Left renal pelvis (tissue), 4 donors: ENCODE measurements at places on chromosomes 7 and 10. TPM values are rescaled to one million over a fixed set of nuclear protein-coding genes. Genes with fewer than 3 reads are reported as not detected.

DNA sequence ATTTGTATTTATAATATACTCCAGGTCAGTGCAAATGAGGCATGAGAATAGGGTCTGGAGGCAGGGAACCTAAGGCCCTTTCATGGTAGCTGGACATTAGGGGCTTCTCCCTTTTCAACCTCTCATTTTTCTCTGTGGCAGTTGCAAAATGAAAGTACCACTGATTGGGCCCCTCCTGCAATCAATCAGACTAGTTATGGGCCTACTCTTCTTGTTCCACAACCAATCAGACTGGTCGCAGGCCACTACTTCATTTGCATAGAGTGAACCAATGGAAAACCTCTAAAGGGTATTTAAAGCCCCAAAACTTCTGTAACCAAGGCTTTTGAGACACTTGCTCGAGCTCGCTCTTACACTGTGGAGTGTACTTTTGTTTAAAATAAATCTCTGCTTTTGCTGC, 10.0 kb upstream of the PRPS1L1 start:
- DNase-seq = no peak

GRCh38 chr7:70719125-70719524, 412.8 kb upstream of the GALNT17 start:
- DNase-seq = no peak

DNA sequence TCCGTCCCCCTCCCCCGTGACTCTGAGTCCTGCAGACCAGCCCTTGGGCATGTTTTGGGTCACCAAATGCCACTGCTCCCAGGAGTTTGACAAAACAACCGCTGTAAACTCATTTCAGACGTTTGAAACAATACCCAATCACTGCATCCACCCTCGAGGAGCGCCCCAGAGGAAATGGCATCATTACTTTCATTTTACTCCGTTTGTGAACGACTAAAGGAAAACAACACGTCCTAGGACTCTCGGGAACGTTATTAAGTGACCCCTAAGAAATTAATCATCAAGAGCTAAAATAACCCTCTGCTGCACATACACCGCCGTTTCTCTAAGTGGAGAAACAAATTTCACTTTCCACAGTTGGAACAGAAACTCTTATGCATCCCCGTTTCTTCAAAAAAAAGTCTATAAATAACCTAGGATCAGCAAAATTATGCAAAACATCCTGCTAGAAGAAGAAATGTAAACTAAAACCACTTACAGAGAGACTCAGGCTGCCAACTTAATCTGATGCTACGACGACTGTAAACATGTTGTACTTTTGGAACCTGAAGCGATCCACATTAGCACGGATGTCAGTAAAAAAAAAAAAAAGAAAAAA, 109.9 kb upstream of the EFCAB10 start:
- peak; percentile 21 for DNase-seq

OR6V1 gene
- not detected for polyA plus RNA-seq

AASS gene
- polyA plus RNA-seq = 43.3 TPM

C10orf88 gene
- 19.6 TPM for polyA plus RNA-seq

SLC18A3 gene
- not detected for polyA plus RNA-seq
